ENCODE measurements at places on chromosomes 3 and 15. TPM values are rescaled to one million over a fixed set of nuclear protein-coding genes. Genes with fewer than 3 reads are reported as not detected.

- no peaks in the 10 kb centered on the region for H3K36me3 ChIP-seq
- H3K4me1 ChIP-seq, result no peaks in the 10 kb centered on the region
- no peak for DNase-seq
- no peaks in the 10 kb centered on the region for H3K27me3 ChIP-seq
Measured at GRCh38 chr3:149593418-149594160, 64.2 kb downstream of the WWTR1 start.

GRCh38 chr3:13042127-13042701, 31.0 kb downstream of the IQSEC1 start:
- H3K27ac ChIP-seq, result no peak overlapping the region
- no peak overlapping the region for H3K4me3 ChIP-seq
- no peaks in the 10 kb centered on the region for H3K27me3 ChIP-seq
- DNase-seq, result no peak

GRCh38 chr15:31869686-31870307, 160.5 kb upstream of the CHRNA7 start:
- H3K4me3 ChIP-seq, result peak overlapping the region; percentile 57
- no peaks in the 10 kb centered on the region for H3K36me3 ChIP-seq
- DNase-seq, result no peak
- no peaks in the 10 kb centered on the region for H3K4me1 ChIP-seq
- H3K27me3 ChIP-seq, result no peaks in the 10 kb centered on the region
- H3K27ac ChIP-seq, result peak overlapping the region; percentile 48

DNA sequence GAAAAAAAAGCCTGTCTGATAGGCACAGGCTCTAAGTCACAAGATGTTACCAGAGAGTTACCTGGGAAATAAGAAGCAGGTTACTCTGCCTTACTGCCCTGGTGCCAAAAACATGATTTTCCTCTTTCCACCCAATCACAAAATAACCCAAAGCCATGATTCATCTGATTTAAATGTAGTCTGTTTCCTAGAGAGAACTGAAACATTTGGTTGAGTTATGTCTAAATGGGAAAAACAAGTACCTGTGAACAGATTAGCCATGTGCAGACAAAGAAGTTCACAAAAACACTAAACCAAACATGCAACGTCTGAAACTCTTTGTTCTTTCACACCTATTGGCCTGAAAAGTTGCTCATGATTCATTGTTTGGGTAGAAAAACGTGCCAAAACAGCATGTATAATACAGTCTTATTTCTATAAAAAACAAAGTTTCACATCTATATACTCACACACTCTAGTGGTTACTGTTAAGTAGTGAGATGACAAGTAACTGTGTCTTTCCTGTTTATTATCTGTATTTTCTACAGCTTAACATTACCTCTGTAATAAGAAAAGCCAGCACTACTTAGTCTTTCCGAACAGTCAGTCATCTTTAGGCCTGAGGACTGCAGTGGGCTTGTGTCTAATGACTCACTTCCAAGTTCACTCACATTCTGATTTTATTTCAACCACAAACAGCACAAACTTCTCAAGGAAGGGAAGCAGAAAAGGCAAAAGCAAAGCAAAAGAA, 30.2 kb downstream of the FAM174B start:
- no peaks in the 10 kb centered on the region for H3K27me3 ChIP-seq
- no peak overlapping the region for H3K4me3 ChIP-seq
- H3K4me1 ChIP-seq, result peaks cover 13% of the 10 kb centered on the region
- no peak for DNase-seq
- H3K27ac ChIP-seq, result peak overlapping the region; percentile 47

GRCh38 chr15:34708422-34708821, 46.4 kb downstream of the GJD2 start:
- H3K27ac ChIP-seq, result no peak overlapping the region
- no peaks in the 10 kb centered on the region for H3K36me3 ChIP-seq
- H3K4me3 ChIP-seq, result no peak overlapping the region
- no peaks in the 10 kb centered on the region for H3K4me1 ChIP-seq

- no peak for DNase-seq
- H3K4me3 ChIP-seq, result no peak overlapping the region
- no peaks in the 10 kb centered on the region for H3K27me3 ChIP-seq
Measured at GRCh38 chr3:87225659-87226058, 1.4 kb upstream of the CHMP2B start.

GRCh38 chr3:111321786-111322185, 220.2 kb upstream of the CD96 start:
- H3K4me1 ChIP-seq, result no peaks in the 10 kb centered on the region
- H3K27me3 ChIP-seq, result no peaks in the 10 kb centered on the region
- DNase-seq, result no peak

DNA sequence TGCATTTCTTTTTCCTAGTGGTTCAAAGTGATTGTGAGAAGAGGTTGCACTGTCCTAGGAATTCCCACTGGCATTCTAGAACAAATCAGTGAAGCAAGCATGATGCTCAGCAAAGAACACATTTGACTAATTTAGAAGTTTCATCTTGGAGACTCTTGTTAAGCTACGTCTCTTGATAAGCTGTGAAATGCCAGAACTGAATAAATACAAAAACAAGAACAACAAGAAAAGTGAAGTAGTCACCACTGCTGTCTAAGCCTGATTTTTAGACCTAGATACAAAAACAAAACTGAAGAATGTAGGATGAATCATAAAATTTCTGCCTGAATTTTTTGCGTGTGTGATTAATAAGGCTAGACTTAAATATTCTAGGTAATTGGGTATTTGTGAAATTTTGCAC, 1162.4 kb downstream of the TUSC7 start:
- no peaks in the 10 kb centered on the region for H3K36me3 ChIP-seq
- no peaks in the 10 kb centered on the region for H3K4me1 ChIP-seq
- no peaks in the 10 kb centered on the region for H3K27me3 ChIP-seq

GRCh38 chr3:23159929-23160328, 43.2 kb upstream of the UBE2E2 start:
- no peaks in the 10 kb centered on the region for H3K27me3 ChIP-seq
- no peak for DNase-seq
- no peak overlapping the region for H3K4me3 ChIP-seq
- H3K27ac ChIP-seq, result no peak overlapping the region
- H3K36me3 ChIP-seq, result no peaks in the 10 kb centered on the region

DNA sequence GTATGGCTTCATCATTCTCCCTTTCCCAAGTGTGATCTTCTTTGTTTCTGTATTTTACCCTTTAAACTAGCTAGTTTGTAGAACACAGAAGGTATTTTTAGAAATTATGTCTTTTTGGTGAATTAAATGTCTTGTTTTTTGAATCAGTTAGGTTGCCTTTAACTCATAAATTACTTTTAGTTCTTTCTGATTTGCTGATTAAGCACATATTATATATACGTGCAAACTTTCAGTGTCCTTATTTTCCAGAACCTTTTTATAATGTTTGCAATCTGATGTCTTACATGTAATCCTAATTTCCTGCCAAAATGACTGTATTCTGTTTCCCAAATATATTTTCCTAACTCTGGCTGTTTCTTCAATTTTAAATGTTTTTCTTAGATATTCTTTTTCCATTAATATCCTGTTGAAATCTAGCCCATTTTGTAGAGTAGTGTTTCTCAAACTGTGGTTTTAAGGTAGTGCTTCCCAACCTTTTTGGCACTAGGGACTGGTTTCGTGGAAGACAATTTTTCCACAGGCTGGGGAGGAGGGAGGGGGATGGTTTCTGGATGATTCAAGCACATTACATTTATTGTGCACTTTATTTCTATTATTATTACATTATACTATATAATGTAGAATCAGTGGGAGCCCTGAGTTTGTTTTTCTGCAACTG, 51.8 kb downstream of the CHD2 start:
- no peak for DNase-seq
- H3K4me1 ChIP-seq, result no peaks in the 10 kb centered on the region
- H3K27ac ChIP-seq, result no peak overlapping the region
- H3K27me3 ChIP-seq, result no peaks in the 10 kb centered on the region
- no peak overlapping the region for H3K4me3 ChIP-seq

- H3K27me3 ChIP-seq, result no peaks in the 10 kb centered on the region
- peak; percentile 2 for DNase-seq
- peak overlapping the region; percentile 98 for H3K27ac ChIP-seq
Measured at GRCh38 chr15:92907229-92907628, 7.1 kb downstream of the CHD2 start.

GRCh38 chr3:55567615-55568014, 80.5 kb upstream of the WNT5A start:
- H3K36me3 ChIP-seq, result no peaks in the 10 kb centered on the region
- no peak overlapping the region for H3K4me3 ChIP-seq
- no peaks in the 10 kb centered on the region for H3K27me3 ChIP-seq
- DNase-seq, result no peak
- no peaks in the 10 kb centered on the region for H3K4me1 ChIP-seq
- H3K27ac ChIP-seq, result no peak overlapping the region

DNA sequence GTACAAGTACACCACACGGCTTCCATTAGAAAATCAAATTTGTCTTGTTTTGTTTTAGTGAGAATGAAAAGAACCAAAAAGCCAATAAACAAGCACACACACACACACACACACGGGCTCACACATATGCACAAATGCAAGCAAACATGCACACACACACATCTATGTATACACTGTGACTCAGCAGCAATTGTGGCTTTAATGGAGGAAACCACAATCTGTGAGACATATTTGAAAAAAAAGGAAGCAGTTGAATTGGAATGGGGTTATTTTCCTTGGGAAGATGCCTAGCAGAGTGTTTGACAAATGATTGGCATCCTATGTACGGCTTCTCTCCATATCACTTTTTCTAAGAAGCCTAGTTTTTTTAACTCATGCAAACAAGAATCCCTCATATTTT, 201.1 kb upstream of the ARRDC4 start:
- H3K27ac ChIP-seq, result no peak overlapping the region
- H3K36me3 ChIP-seq, result no peaks in the 10 kb centered on the region
- no peak overlapping the region for H3K4me3 ChIP-seq
- DNase-seq, result no peak
- no peaks in the 10 kb centered on the region for H3K4me1 ChIP-seq

DNA sequence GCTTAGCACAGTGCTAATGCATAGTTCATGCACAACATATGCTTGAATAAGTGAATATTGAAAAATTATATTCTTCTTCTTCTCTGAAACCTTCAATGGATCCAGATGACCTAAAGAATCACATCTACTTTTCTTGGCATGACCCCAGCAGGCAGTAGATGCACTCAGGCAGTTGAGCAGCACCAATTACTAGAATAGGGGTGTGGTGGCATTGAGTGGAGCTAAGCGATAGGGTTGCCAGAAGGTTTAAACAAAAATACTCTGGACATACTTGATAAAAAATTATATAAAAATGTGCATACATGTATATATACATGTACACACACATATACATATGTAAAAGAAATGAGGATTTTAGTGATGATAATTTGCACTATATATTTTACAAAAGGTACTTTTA, 81.8 kb downstream of the NFKBIZ start:
- no peaks in the 10 kb centered on the region for H3K27me3 ChIP-seq
- no peaks in the 10 kb centered on the region for H3K4me1 ChIP-seq
- H3K4me3 ChIP-seq, result no peak overlapping the region
- no peak for DNase-seq
- no peaks in the 10 kb centered on the region for H3K36me3 ChIP-seq

DNA sequence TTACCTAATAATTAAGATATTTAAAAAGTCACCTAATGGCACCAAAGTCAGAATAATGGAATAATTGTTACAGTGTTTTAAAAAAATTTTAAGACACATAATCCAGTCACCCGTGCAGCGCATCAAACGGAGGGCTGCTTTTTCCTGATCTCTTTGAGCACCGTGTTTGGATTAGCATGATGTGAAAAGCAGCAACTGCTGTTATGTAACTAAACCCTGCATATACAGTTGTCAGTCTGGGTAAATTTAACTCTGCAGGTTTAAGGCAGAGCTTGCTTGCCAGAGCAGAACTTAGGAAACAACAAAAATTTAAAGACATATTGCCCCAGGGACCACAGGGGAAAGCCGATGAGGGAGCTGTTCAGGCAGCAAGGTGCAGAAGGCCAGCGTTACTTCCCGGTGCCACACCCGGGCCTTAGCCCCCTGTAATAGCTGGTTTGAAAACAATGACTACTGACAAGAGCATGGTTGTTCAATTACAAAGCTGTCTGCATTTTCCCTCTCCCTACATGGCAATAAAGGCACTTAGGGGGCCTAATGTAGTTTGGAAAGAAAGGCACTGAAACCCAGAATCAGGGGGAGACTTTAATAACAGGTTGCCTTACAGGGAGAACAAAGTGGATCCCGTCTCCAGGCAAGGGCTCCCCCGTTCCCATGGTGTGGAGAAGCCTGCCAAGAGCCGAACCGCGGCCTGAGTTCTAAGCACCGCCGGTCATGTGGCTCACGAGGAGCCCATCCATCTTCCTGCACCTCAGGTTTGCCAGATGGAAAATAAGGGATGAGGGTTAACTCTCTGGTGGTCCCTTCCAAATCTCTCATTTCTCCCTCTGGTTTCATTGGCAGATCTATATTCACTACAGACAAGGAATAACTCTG, 32.2 kb downstream of the RORA start:
- no peak overlapping the region for H3K4me3 ChIP-seq
- H3K4me1 ChIP-seq, result no peaks in the 10 kb centered on the region
- no peak for DNase-seq
- no peaks in the 10 kb centered on the region for H3K27me3 ChIP-seq

GRCh38 chr15:81015621-81016488, 15.1 kb downstream of the TLNRD1 start:
- H3K27ac ChIP-seq, result no peak overlapping the region
- no peaks in the 10 kb centered on the region for H3K27me3 ChIP-seq
- no peak overlapping the region for H3K4me3 ChIP-seq

GRCh38 chr3:134640872-134641470, 9.9 kb downstream of the KY start:
- H3K36me3 ChIP-seq, result no peaks in the 10 kb centered on the region
- no peak overlapping the region for H3K4me3 ChIP-seq
- DNase-seq, result no peak
- H3K4me1 ChIP-seq, result no peaks in the 10 kb centered on the region
- no peak overlapping the region for H3K27ac ChIP-seq

PYGO1 gene
- 7.2 TPM for total RNA-seq

ELP6 gene
- 34.7 TPM for total RNA-seq

LSAMP gene
- total RNA-seq, result 15.4 TPM

SLC24A5 gene
- not detected for total RNA-seq

GOLGA8J gene
- total RNA-seq, result 1.1 TPM

TBC1D5 gene
- 99.2 TPM for total RNA-seq

EIF2B5 gene
- 54.9 TPM for total RNA-seq

TEX55 gene
- not detected for total RNA-seq

ERICH6 gene
- total RNA-seq, result 0.09 TPM

PDE8A gene
- 28.3 TPM for total RNA-seq

SYNPR gene
- total RNA-seq, result not detected

THUMPD3 gene
- total RNA-seq, result 28.8 TPM

ROBO2 gene
- 3.6 TPM for total RNA-seq

TMC3 gene
- 0.14 TPM for total RNA-seq

LCTL gene
- total RNA-seq, result not detected
